Cerebellar cortex (tissue), 1 donor: ENCODE measurements at places on chromosomes 16 and 17.

- DNase-seq, result no peak
Observed at GRCh38 chr17:21592774-21593173, 99.5 kb upstream of the KCNJ18 start.

GRCh38 chr17:14712611-14713021 lies 411.7 kb downstream of the HS3ST3B1 start:
- no peak for DNase-seq

DNA sequence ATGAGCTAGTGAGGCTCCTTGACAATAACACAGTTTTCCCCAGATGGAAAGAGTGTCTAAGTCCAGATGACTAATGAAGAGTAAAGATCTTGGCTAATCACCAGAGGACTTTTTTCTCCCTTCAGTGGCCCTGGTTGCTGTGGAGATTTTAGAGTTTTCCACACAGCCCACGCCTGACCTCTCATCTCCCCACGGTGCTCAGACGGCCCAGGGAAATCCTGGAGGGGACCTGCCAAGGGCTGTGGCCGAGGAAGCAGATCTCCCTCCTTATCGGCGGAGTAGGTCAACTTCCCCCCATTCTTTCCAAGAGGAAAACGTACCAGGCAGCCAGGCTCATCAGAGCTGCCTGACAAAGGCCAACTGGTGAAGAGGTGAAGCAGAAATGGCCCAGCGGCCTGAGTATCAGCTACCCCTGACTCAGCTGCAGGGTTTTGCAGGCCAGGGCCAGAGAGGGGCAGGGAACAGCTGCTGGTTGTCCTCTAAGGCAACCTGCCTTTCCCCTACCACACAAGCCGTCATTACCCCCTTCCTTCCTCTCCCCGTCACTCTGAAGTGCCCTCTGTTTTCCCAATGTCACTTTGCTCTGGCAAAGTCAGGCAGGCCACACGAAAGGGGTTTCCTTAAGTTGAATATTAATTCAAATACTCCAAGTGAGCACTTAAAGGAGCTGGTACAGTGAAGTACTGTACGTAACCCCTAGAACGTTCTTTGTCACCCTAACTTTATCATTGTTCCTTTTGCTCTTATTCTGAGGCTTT lies 140.2 kb upstream of the ADAMTS18 start:
- DNase-seq, result no peak

DNA sequence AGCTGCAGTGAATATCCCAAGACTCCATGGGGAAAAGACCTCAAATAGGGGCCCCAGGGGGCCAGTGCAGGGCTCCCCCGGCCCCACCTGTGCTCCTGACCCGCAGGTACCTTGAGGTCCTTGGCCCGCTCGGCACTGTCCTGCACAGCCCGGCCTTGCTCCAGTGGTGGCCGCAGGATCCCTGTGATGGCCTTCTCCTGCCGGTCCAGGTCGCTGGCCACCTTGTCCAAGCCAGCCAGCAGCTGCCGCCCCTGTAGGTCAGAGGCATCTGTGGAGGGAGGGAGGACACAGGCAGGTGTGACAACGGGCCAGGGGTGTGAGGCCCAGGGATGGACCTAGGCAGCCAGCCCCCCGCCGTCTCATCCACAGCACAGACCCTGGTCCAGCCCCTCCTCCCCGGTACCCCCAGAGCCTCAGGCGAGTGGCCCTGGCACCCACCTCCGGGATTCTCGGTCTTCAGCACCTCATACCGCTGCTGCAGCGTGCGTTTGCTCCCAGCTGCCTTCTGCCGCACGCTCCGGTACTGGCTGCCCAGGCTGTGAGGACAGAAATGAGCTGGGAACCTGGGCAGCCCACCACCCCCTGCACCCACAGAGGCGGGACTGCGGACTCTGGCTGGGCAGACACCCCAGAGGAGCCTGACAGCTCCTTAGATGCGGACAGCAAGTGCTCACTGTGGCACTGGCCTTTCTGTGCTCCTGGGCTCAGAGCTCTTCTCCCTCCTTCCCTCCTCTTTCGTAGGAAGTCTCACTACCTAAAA lies 43.7 kb downstream of the PPL start:
- DNase-seq, result no peak

DNA sequence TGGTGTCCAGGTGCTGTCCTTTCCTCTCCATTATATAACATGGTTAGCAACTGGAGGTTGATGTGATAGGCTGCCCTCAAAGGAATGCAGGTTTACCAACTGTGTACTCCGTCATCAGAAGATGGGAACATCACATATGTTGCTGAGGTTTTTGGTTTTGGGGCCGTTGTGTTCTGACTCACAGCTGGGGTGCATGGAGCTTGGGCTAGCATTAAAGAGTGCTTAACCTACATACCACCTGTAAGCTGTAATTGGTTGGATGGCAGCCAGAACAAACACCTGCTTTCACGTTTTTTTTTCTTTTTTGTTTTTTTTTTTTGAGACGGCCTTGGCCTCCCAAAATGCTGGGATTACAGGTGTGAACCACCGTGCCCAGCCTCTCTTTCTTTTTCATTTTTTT lies 20.9 kb downstream of the TMEM11 start:
- no peak for DNase-seq

DNA sequence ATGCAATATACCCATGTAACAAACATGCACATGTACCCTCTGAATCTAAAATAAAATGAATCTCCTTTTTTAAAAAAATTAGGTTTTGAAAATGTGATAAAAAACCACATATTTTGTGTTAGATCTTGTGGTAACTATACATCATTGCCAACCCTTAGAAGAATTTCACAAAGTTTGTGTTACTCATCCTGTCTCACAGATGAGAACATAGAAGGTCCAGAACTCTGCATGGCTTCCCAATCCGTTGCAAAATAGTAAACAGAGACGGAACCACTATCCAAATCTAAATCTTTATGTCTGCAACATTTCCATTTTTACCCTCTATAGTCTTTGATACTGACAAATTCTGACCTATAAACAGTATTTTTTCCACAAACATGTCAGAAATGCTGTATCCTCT lies 759.9 kb downstream of the KCNJ2 start:
- no peak for DNase-seq

DNA sequence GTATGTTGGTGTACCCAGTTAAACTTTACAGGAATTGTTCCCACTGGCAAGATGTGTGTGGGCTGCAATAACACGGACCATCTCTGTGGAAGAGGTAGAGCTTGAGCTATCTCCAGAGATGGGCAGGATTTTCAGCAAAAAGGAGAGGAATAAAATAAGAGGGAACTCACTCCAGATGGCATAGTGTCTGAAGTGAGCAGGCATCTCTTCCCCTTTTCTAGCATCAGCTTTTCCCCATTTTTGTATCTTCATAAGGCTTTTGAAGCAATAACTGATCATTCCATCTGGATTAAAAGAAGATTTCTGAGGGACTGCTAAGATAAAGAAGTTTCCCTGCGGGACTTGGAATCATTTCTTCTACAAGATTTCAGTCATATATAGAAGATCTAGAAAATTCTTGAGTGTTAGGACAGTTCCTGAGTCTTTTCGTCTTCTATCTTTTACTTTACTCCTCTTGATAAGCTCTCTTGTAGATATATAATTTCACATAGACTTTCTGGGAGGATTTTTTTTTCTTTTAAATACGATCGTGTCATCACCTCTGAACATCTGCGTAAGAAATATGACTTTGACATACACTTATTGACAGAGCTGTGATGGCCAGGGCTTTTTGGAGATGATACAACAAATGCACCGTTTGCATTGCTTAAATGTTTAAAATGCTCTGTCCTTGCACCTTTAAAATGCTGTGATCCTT lies 2.1 kb downstream of the CPD start:
- DNase-seq, result peak; percentile 33

DNA sequence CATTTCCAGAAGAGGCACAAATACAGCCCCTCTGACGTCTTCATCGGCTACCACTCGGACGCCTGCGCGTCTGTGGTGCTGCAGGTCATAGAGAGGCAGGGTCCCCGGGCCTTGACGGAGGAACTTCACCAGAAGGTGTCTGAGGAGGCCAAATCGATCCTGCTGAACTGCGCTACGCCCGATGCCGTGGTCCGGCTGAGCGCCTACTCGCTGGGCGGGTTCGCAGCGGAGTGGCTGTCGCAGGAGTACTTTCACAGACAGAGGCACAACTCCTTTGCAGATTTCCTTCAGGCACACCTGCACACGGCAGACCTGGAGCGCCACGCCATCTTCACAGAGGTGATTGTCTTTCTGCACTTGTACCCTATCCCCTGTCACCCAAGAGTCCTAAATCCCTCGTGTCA lies 67.0 kb upstream of the ENDOV start:
- no peak for DNase-seq

DNA sequence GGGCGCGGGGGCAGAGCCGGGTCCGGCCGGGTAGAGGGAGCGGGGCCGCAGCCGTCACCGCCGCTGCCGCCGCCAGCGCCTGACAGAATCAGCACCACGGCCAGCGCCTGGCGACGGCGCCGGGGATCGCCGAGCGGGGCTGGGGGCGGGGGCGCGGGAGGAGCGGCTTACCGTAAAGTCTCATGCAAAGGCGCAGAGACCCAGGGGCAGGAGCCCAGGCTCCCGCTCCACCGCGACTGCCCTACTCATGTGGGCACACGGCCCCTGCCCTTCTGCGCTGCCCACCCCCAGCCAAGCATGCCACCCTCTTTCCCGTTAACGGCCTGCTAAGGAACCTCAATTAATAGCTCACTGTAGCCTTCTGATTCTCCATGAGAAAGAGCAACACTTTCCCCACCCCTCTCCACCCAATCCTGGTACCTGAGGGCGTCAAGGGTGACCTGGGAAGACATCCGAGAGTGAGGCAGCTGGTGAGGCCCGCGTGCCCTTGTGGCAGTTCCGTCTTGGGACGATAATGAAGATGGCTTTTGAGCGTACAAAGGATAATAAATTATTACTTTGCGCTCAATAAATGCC lies at the start of gene SEZ6:
TSS of gene SEZ6 (minus strand) at position 98 of the 576 bp plus-strand sequence. CDS start 164 bp downstream, outside the sequence.
- peak; percentile 82 for DNase-seq

GRCh38 chr16:17301184-17301583 lies 169.6 kb downstream of the XYLT1 start:
- no peak for DNase-seq

- no peak for DNase-seq
Observed at GRCh38 chr16:61182391-61182790, 853.8 kb downstream of the CDH8 start.

- no peak for DNase-seq
Observed at GRCh38 chr16:78217276-78217675, 117.8 kb downstream of the WWOX start.

GRCh38 chr17:31321966-31322365 lies 544 bp upstream of the EVI2A start:
- no peak for DNase-seq

- peak; percentile 87 for DNase-seq
Observed at GRCh38 chr17:57999496-58000017, 7.5 kb downstream of the SRSF1 start.

- DNase-seq, result no peak
Observed at GRCh38 chr16:66335704-66336329, 30.7 kb upstream of the CDH5 start.

DNA sequence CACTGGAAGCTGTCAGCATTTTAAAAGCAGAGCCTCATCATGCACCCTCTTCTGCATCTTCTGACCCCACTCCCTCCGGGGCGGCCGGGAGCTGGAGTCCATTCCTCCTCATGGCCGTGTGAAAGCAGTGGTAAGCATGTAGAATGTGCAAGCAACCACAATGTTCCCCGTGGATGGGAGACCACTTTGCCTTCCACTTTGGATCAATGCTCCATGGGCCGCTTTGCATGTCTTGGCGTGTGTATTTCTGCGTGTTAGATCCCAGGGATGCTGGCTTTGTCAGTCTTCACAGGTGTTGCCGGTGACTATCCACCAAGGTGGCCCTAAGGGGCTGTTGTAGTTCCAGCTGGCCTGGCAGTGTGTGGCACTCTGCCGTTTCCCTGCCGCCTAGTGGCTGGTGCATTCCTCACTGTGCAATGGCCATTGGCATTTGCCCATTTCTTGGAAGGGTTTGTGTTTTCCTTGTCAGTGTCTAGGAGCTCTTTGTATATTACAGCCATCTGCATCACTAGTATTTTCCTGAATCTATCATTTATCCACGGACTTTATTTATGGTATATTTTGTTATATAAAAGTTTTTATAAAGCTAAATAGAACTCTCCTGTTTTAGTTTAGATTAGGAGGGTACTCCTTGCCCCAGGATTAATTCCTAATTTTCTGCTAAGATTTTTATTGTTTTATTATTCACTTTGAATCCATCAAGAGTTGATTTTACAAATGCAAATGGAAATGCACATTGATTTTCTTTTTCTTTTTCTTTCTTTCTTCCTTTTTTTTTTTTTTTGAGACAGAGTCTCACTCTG lies 5.8 kb upstream of the ALDH3A1 start:
- DNase-seq, result peak; percentile 61

DNA sequence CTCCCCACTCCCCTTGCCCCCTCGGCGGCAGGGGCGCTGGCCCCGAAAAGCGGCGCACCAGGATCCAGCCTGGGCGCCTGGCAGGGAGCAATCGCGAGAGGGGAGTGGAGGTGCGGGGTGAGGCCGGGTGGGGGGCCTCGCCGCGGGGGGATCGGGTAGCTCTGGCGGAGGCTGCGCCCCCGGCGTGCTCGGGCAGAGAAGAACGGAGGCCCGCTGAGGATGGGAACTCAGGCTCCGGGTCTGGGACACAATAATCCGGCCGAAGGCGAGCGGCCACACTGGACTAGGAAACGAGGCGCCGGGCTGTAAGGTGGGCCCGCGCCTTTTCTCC lies 721 bp upstream of the PCGF2 start:
- DNase-seq, result no peak

- DNase-seq, result peak; percentile 5
Observed at GRCh38 chr17:10357768-10358167, 15.0 kb downstream of the MYH13 start.

DNA sequence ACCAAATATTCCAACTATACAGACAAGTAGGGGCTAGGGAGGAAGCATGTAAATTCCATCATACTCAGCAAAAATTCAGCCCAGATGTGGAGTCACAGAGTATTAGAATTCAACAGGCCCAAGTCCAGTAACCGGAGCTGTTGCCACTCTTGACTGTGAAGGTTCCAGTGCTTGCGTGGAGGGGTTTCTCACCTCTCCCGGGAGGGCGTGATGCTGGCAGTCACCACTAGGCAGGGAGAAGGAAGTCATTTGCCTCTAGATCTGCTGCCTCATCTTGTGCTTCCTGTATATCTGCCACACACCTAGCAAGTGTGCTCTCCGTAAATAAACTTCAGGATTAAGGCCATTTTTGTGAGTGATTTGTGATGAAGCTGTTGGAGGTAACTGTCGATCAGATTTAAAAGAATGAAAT lies 1.0 kb upstream of the CKLF start:
- peak; percentile 52 for DNase-seq

- DNase-seq, result no peak
Observed at GRCh38 chr17:17696882-17697633, 15.8 kb downstream of the RAI1 start.

DNA sequence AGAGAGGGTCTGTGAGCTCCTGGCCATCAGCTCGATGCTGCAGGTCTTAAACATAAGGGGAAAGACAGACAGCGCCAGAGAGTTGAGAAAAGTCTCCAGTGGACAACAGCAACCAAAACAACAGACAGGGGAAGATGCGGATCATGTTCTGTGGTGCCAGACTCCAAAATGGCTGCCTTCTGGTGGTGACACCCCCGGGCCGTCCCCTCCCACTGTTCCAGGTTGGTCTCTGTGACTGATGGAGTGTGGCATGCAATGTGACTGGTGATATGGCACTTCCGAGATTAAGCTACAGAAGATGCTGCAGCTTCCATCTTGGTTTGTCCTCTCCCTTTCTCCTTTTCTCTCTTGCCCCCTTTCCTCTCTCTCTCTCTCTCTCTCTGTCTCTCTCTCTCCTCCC lies 40.4 kb upstream of the RBFOX3 start:
- DNase-seq, result no peak
